ENCODE measurements at places on chromosomes 13 and 19.
A peak's percentile ranks its signal among the peaks of the same experiment; 100 is the strongest.

DNA sequence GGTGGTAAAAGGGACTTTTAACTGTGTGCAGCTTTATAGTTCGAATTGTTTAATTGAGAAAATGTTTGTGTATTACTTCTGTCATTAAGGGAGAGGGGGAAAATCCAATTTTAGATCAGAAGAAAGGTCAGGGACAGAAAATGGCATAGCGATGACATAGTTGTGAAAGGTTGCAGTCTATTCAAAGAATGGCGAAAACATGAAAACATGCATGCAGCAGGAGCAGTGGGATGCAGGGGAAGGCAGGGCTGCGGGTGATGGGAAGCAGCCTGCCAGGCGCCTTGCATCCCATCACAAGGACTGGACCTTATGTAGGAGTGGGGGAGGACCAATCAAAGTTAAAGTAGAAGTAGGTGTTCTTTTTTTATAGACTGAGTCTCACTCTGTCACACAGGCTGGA lies 125.9 kb downstream of the CDK8 start:
- no peak for DNase-seq

GRCh38 chr13:27830010-27830409 lies 37.7 kb downstream of the GSX1 start:
- DNase-seq = peak; percentile 88

GRCh38 chr13:46773541-46773940 lies 23.4 kb downstream of the ESD start:
- no peak for DNase-seq

GRCh38 chr19:7655581-7655980 lies 13.3 kb upstream of the RETN start:
- no peak for DNase-seq

GRCh38 chr13:68551701-68552522 lies 1321.8 kb upstream of the PCDH9 start:
- no peak for DNase-seq

DNA sequence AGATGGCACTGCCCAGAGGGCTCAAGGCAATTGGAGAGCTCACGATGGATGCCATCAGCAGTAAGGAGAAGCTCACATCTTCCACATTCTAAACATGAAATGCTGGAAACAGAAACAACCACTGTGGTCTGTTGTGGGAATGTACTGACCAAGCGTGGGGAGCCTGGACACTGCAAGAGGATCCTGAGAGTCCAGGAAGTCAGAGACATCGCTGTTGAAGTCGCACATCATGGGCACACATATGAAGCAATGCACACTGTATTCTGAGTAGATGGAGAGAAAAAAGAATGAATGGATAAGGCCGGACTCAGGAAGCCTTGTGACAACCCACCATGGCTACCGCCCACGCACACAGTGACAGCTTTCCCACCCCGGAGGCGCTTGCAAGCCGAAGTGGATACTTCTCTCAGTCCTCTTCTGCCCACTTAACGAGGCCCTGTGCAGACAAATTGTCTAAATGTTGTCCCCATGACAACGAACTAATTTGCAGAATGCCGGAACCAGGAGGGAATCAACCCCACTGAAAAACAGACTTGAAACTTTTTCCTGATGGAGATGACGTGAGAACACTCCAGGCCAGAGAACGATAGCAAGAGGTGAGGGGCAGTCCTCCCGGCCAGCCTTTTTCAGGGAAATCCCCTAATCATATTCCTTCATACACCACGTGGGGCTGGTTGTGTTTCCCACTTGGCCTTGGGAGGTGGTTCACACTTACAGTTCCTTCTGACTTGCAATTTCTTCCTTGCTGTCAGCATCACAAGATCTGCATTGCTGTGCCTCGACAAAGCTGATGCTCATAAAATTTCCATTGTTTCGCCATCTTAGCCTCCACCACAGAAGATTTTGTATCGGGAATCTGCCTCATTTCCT lies 109.6 kb upstream of the SERP2 start:
- DNase-seq = no peak

GRCh38 chr13:29436291-29436690 lies 159.2 kb downstream of the SLC7A1 start:
- DNase-seq = no peak

DNA sequence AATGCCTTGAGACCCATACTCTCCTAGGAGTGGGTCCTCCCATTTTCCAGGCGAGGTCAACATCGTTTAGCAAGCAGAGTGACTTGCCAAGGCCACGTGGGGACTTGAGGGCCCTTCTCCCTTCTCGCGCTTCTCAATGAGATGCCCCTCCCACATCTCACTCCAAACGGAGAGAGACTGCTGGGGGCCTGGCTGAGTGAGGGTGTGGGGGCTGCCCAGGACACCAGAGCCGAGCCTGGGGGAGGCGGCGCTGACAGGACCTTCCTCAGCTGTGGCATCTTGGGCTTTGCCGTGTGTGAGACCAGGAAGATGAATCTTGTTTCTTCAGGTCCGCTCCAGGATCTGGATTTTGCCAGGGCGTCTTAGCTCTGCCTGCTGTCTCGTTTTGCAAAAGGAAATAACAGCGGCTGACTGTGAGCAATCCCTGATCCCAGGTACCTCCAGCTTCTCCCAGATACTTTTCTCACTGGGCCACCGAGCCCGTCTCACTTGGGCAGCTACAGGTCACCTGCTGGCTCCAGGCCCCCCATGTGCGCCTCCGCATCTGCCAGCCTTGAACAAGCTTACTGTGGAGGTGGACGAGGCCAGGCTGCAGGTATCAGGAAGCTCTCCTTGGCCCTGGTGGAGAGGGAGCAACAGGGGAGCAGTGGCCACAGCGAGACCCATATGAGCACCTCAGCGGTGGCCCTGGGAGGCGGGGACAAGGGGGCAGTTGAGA lies 6.0 kb downstream of the COX6B2 start:
- DNase-seq = peak; percentile 81

DNA sequence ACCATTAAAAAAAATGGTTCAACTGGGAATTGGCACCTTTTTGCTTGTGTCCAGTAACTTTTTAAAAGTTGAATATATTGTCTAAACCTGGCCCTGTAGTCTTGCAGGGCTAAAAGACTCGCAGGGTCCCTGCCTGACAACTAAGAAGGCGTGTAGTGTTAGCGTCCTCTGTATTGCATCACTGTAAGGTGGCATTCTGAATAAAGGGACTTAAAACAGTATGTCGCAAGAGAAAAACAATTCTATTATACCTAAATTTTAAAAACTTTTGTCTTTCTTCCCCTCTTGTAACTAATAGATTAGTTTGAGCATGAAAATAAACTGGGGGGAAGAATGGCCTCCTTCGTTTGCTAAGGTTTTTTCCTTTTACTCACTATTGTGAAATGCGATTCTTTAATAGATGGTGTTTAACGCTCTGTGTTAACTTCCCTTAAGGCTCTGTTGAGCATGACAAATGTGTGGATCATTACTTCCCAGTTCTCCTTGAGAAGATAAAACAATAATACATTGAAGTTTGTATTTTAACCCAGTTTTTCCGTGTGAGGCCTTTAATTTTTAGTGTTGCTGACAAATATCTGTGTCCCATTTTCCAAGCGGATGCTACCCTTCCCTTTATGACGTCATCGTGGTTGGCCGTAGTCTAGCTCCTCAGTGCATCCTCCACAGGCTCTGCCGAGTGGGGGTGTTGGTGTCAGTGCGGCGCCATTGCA lies 134.6 kb downstream of the KATNAL1 start:
- no peak for DNase-seq

- DNase-seq = no peak
These were observed 413.7 kb downstream of the DCT start for GRCh38 chr13:94065741-94066140.

GRCh38 chr19:40689339-40690049 lies 957 bp downstream of the NUMBL start:
- DNase-seq = peak; percentile 69

DNA sequence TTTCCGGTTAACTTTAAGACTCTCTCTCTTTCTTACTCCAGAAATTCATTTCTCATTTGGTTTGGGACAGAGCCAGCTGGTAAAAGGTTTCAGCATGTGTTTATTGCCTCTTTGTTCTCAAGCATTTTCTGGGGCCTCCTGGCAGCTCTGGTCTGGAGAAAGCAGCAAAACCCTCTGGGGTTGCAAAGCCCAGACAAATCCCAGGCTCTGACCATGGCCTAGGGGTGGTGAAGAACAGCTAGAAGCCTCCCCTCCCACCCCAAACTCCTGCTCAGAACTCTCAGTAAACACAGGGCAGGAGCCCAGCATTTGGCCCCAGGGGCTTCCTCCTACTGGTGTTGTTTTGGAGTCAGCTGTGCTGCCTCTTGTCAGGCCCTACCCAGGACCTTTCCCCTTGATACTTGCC lies 124.2 kb upstream of the SERP2 start:
- no peak for DNase-seq

DNA sequence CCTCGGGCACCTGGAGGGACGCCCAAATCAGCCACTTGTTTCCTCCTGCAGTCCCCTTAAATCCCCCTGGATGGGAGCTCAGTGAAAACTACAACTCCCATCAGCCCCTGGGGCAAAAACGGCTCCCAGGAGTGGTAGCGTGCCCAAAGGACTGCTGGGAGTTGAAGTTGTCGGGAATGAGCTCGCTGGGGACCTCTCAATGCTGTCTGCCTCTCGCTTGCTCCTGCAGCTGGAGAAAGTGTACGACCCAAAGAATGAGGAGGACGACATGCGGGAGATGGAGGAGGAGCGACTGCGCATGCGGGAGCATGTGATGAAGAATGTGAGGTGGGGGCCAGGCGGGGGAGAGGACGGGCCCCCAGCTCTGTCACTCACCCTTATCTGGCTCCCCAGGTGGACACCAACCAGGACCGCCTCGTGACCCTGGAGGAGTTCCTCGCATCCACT lies 14.7 kb upstream of the DHDH start:
- peak; percentile 90 for DNase-seq

GRCh38 chr13:74707291-74707690 lies 573.1 kb upstream of the KLF12 start:
- no peak for DNase-seq

DNA sequence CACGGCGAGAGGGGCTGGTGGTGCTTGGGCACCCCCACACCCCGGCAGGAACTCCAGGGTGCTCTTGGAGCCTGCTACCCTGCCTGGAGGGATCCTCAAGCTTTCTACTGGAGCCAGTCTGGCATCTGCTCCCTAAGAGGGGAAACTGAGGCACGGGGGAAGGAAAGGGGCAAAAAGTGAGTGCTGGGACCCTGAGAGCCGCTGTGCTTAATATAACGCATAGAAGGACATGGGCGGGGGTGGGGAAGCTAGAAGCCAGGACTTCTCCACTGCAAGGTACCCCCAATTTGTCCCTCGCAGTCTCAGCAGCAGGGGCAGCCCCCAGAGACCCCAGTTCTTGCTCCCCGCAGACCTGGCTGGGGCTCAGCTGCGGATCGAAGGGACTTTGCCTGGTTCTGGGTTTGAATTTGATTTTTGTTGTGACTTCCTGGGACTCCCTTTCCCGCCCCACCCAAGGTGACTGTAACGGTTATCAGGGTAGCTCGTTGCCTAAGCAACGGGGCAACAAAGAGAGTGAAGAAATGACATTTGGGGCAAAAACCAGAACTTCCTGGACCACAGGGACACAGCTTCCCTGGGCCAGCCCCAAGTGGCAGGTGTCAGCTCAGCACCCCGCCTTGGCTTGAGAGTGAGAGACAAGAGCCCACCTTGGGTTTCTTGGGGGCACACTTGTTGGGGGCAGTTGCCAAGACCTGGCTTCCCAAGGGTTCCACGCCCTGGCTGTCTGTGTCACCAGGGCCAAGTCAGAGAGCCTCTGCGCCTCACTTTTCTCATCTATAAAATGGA lies 638 bp downstream of the ADGRE5 start:
- no peak for DNase-seq

GRCh38 chr19:29162694-29163093 lies 50.3 kb downstream of the UQCRFS1 start:
- no peak for DNase-seq

GRCh38 chr19:12921047-12921446 lies 2.0 kb upstream of the SYCE2 start:
- DNase-seq = no peak

DNA sequence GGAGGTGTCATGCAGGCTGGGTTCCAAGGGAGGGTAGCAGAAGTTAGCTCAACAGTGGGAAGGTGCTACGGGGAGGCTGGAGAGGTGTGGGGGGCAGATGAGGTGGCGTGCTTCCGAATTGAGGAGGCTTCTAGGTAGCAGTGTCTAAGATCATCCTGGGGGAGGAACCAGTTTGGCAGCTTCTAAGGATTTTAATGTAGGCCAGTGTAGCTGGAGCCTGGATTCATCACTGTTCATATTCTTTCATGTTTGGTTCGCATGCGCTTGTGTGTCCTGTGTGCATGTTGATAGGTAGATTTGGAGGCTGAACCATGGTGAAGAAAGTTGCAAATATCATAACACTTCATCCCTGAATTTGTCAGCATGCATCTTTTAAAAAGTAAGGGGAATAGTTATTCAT lies 86.7 kb downstream of the GPR12 start:
- DNase-seq = no peak

- DNase-seq = no peak
These were observed 61.0 kb upstream of the RFC3 start for GRCh38 chr13:33756929-33757328.

DNA sequence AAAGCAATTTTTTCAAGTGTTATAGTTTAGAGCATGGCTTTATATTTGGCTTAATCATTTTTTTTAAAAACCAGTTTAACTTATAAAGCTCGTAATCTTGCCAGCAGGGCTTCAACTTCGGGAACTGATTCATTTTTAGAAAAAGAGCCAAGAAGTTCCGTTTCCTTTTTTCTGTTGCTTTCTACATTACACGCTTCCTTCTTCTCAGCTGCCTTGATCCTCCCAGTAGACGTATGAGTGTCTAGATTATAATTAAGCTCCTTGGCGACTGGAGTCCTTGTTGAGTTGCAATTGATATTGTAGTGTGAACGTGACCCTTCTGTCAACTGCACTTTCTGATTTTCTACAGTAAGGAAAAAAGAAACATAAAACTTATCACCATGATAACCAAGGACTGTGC lies 497.2 kb downstream of the DIAPH3 start:
- DNase-seq = no peak

- DNase-seq = peak; percentile 72
These were observed 49.5 kb downstream of the CRYL1 start for GRCh38 chr13:20475927-20476691.

DNA sequence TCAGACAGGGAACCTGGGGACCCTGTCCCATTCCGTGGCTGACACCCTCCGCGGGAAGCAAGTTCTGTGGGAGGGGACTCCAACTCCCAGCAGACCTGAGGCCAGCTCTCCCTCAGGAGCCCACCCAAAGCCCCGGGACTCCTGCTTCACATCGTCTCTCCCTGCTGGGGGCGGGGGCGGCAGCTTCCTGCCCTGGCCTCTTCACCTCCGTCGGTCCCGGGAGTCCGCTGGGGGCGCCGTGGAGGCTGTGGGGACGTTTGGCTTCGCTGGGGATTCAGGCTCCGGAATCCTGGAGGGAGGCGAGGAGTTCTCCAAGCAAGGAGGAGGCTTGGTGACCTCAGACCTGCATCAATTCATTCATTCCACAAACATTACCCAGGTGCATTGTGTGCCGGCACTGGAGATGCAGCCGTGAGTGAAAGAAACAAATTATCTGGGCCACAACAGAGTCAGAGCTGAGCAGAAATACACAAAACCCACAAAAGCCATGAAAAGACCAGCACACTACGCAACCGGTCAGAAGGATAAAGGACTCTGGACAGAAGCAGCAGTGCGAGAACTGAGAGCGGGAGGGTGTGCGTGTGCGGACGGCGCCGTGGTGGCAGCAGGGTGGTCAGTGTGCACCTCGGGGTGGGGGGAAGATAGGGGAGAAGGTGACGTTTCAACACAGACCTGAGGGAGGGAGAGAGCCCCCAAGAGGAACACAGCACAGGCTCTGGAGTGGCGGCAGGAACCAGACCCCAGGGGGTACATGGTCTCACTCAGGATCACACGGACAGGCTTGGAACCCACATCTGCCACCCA lies 19.0 kb downstream of the EPS8L1 start:
- peak; percentile 94 for DNase-seq

- DNase-seq = no peak
These were observed 13.6 kb downstream of the POLR1D start for GRCh38 chr13:27635266-27635665.

- DNase-seq = peak; percentile 85
These were observed 16.0 kb downstream of the CSNK1G2 start for GRCh38 chr19:1956868-1957492.

Measured in endodermal cell (in vitro differentiated cells).